ENCODE measurements at places on chromosomes 6 and 20.

GRCh38 chr6:36851626-36852025 lies 12.4 kb upstream of the CPNE5 start:
- no peak for DNase-seq

DNA sequence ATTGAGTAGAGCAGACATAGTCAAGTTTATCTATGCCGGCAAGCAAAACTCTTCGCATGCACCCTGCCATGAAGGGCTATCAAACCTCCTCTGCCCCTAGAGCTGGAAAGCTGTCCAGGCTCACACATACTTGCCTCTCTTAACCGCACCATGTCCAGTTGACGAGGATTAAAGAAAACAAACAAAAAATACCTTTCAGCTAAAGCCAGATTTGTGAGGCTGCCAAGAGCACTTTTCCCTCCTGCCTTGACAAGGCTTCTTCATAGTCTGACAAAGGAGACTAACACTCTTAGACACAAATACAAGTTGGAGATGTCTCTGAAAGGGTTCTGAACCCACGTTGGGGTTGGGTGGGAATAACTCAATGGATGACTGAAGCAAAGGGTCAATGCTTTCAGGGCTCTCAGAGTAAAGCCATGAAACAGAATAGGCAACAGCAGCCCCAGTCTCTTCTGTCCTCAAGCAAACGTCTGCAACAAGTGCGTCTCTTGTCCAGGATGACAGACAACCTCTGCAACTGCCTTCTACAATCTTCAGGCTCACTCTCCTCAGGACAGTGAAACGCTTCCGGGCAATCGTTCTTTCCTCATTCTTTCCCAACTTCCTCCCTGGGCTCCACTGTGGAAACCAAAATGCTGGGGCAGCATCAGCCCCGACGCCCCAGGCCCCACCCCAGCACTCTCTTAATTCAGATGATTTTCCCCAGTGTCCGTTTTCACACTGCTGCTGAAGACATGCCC lies 57.8 kb downstream of the AGPAT4 start:
- no peak for DNase-seq

DNA sequence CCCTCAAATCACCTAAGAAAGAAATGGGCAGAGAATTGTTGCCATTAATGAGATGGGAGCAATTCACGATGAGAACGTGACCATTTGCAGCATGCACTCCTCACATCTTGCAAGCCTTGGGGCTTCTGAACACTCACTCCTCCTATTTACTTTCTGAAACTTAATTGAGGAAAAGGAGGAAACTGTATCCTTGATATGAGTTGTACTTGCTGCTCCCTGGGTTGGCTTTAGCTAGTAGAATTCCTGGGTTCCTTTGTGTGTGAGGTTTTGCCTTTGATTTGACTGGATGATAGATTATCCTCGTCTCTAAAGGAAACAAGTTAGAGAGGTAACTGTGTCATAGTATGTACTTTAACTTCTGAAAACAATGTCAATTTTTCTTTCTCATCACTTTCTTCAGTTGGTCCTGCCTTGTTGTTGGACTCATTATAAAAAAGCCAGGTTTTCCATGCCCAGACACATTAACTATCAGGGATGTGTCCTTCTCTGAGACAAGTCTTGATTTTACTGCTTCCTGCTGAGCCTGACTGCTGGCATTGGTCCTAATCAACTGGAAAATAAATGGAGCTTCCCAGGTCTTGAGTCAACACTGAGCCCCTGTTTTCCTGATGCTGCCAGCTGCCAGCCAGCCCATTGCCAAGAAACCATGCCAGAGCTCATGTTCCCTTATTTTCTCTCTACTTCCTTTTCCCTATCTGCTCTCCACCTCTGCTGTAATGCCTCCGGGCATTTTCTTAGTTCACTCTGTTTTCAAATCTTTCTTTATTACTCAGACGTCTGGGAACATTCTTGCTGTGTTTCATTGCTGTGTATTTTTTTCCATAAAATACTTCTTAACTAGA lies 6.0 kb upstream of the MRAP2 start:
- no peak for DNase-seq

- DNase-seq: no peak
Observed at GRCh38 chr6:128518434-128519131, 1.8 kb downstream of the PTPRK start.

GRCh38 chr6:112501705-112502104 lies 154.6 kb downstream of the RFPL4B start:
- peak; percentile 47 for DNase-seq

- no peak for DNase-seq
Observed at GRCh38 chr6:168388641-168389633, 52.0 kb upstream of the SMOC2 start.

DNA sequence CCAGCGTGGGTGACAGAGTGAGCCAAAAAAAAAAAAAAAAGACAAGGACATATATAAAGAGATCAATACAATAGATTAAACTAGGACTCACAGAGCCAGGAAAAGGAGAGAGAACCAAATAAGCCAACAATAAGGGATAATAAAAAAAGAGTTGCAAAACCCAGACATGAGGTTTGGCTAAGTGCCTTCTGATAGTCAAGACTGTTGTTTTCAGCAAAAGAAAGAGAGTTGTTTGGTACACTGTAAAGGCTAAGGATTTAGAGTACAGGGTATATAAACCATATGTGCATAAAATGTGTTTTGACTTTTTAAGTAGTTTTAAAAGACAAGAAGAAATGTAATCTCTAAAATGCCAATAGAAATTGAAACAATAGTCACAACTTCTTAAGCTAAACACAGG lies 42.8 kb downstream of the RPF2 start:
- no peak for DNase-seq

DNA sequence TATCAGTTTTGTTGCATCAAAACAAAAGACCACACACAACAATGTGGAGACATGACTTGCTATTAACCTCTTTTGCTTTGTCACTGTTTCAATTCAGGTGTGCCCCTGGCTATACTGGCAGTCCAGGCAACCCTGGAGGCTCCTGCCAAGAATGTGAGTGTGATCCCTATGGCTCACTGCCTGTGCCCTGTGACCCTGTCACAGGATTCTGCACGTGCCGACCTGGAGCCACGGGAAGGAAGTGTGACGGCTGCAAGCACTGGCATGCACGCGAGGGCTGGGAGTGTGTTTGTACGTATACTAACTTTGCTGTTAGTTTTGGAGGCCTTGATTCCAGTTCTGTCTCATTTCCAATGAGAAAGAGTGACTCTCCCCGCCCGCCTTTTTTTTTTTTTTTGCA lies 356.9 kb downstream of the ARHGAP18 start:
- DNase-seq: no peak

- no peak for DNase-seq
Observed at GRCh38 chr20:41151134-41151869, 14.0 kb downstream of the PLCG1 start.

GRCh38 chr6:25414755-25415154 lies 135.6 kb downstream of the CARMIL1 start:
- DNase-seq: no peak

- no peak for DNase-seq
Observed at GRCh38 chr20:36213362-36213761, 22.9 kb upstream of the AAR2 start.

DNA sequence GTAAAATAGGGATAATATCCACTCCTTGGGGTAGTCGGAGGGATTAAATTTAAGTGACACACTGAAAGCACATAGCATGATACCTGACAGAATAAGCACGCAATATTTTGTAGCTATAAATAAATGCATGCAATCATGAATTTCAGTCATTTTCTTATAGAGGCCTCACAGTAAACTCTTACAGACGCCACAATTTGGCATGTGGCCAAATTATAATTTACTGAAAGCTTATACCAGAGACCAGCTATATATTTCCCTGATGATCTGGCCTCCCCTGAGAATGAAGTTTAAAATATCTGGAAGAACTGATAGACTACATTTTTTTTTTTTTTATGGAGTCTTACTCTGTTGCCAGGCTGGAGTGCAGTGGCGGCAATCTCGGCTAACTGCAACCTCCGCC lies 40.9 kb downstream of the QRSL1 start:
- DNase-seq: no peak

- no peak for DNase-seq
Observed at GRCh38 chr6:1499777-1500176, 109.9 kb upstream of the FOXC1 start.
